ENCODE measurements at places on chromosomes 6 and 20.

GRCh38 chr20:9635750-9636149, 121.4 kb downstream of the LAMP5 start:
- DNase-seq, result no peak

DNA sequence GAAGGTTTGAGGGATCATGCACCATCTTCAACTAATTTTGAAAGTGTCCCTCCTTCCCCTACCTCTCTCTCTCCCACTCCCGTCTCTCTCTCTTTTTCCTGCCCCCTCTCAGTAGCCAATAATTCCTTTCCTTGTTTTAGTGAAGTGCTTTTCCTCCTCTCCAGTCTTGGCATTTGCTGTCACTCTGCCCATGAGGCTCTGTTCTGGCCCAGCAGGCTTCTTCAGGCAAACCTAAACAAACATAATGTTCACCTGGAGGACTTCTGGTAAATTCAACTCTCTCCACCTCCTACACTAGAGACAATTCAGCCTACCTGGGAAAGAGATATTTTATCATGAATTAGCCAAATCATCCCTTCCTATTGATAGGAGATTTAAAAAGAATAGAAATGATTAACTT, 320.4 kb upstream of the RNF24 start:
- no peak for DNase-seq

GRCh38 chr6:20188630-20189075, 23.6 kb downstream of the MBOAT1 start:
- DNase-seq, result no peak

DNA sequence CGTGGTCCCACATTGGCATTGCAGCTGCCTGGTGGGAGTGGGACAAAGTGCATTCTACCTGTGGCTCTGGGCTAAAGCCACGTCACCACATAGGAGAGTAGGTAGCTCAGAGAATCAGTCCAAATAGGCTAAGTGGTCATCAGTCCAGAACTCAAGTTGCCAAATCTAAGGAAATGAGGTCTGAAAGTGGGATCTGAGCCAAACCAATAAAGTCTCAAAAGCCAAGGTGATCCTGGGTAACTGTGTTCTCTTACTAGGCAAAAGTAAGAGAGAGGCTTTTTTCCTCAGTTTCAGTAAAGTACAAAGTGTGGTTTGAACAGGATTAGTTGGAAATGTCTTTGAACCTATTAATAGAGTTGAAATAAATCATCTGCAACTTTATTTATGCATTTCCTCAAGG, 68.6 kb upstream of the CNKSR3 start:
- no peak for DNase-seq

GRCh38 chr6:107331409-107332386, 127.7 kb downstream of the PDSS2 start:
- no peak for DNase-seq

GRCh38 chr20:61268024-61268423, 16.0 kb downstream of the CDH4 start:
- DNase-seq, result no peak

- no peak for DNase-seq
These were observed 152.9 kb downstream of the KLHL32 start for GRCh38 chr6:97077380-97077779.
